Spinal cord (tissue), 10 donors: ENCODE measurements at places on chromosomes 11 and 22. TPM values are rescaled to one million over a fixed set of nuclear protein-coding genes. Genes with fewer than 3 reads are reported as not detected.

MDK gene
- polyA plus RNA-seq: 223 TPM

MRGPRX4 gene
- polyA plus RNA-seq: not detected

LRRC32 gene
- 11.0 TPM for polyA plus RNA-seq

RIMBP3C gene
- 0.83 TPM for polyA plus RNA-seq

BTG4 gene
- polyA plus RNA-seq: not detected

ARSA gene
- polyA plus RNA-seq: 39.8 TPM

OR5T1 gene
- not detected for polyA plus RNA-seq

MAPK8IP2 gene
- polyA plus RNA-seq: 109 TPM

GLYATL2 gene
- 4.9 TPM for polyA plus RNA-seq

SMIM35 gene
- polyA plus RNA-seq: not detected

SCGB2A2 gene
- polyA plus RNA-seq: not detected

KCNK4 gene
- 6.5 TPM for polyA plus RNA-seq

RPS6KA4 gene
- 27.2 TPM for polyA plus RNA-seq

OR51I1 gene
- polyA plus RNA-seq: not detected

RAB38 gene
- polyA plus RNA-seq: 3.7 TPM
